PC-9 (cell line): ENCODE measurements at places on chromosomes 16 and 17. TPM values are rescaled to one million over a fixed set of nuclear protein-coding genes. Genes with fewer than 3 reads are reported as not detected.

Gene LITAFD
- total RNA-seq = not detected in 2 replicates

Gene MYH8
- not detected in 2 replicates for total RNA-seq

Gene MT4
- not detected in 2 replicates for total RNA-seq

Gene CEP112
- total RNA-seq = 4.3 and 6.3 TPM in 2 replicates

Gene CASKIN1
- 2.1 and 3.3 TPM in 2 replicates for total RNA-seq

DNA sequence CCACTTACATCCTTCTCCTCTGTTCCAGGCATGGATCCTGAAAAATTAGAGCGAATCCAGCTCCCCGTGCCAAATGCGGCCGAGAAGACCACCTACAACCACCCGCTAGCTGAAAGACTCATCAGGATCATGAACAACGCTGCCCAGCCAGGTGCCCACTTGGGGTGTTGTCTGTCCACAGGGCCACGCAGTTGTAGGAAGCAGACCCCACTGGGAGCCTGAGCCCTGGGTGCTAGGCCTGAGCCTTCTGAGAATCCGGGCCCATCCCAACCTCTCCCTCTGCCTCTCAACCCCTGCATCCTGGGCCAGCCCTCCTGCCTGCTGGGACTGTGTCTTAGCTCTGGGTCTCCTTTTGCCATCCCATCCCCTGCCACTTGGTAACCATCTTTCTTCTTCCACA lies 95.4 kb downstream of the CLEC16A start:
- no peaks in the 10 kb centered on the region for H3K27me3 ChIP-seq
- H3K27ac ChIP-seq = peak overlapping the region; percentile 68
- H3K4me1 ChIP-seq = peaks cover 26% of the 10 kb centered on the region
- peaks cover 6% of the 10 kb centered on the region for H3K36me3 ChIP-seq

DNA sequence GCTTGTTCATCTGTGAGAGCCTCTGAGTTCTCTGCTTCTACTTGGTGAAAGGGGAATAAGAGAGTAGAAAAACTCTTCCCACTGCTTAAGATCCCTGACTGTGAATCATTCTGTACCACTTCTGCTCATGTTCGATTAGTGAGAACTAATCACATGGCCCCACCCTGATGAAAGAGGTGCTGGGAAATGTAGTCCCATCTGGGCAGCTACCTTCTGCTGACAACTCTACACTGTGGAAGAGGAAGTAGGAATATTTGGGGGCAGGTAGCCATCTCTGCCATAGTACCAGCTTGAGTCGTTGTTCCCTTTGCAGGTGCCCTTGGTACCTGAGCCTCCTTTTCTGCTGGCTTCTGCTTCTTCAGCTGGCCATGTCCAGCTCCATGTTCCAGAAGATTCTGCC lies 29.9 kb downstream of the NKD1 start:
- H3K4me3 ChIP-seq = no peak overlapping the region
- no peaks in the 10 kb centered on the region for H3K4me1 ChIP-seq
- no peak for DNase-seq
- H3K36me3 ChIP-seq = no peaks in the 10 kb centered on the region
- H3K27ac ChIP-seq = no peak overlapping the region

GRCh38 chr17:28935744-28936460 lies 15.4 kb downstream of the PHF12 start:
- no peak for DNase-seq
- H3K4me1 ChIP-seq = peaks cover 29% of the 10 kb centered on the region
- no peak overlapping the region for H3K4me3 ChIP-seq
- peaks cover 12% of the 10 kb centered on the region; the same call in 1 of the 2 replicates for H3K36me3 ChIP-seq

DNA sequence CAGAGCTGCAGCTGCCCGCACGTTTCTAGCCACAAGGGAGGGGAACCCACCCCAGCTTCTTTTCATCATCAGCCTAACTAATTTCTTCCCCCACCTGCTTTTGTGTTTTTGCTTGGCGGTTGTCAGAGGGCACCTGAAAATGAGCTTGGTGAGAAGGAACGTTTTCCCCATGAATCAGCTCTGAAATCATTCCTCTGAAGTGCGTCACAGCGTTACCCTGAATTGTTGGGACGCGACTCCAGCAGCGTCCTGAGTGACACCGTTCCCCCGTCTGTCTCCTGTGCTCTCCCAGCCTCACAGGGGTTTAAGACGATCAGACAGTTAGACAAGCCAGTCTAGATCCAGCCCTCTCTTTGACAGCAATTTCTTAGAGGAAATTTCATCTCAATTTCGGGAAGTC lies 722.9 kb upstream of the EEF2KMT start:
- no peaks in the 10 kb centered on the region for H3K36me3 ChIP-seq
- no peak overlapping the region for H3K27ac ChIP-seq
- H3K4me1 ChIP-seq = no peaks in the 10 kb centered on the region
- H3K27me3 ChIP-seq = peaks cover 17% of the 10 kb centered on the region; the same call in 1 of the 2 replicates
- DNase-seq = no peak
- H3K4me3 ChIP-seq = no peak overlapping the region

GRCh38 chr17:78684026-78684425 lies 98.0 kb downstream of the CYTH1 start:
- H3K27me3 ChIP-seq = no peaks in the 10 kb centered on the region
- H3K4me3 ChIP-seq = no peak overlapping the region
- DNase-seq = no peak
- peaks cover 24% of the 10 kb centered on the region for H3K4me1 ChIP-seq
- H3K36me3 ChIP-seq = no peaks in the 10 kb centered on the region
- no peak overlapping the region for H3K27ac ChIP-seq

DNA sequence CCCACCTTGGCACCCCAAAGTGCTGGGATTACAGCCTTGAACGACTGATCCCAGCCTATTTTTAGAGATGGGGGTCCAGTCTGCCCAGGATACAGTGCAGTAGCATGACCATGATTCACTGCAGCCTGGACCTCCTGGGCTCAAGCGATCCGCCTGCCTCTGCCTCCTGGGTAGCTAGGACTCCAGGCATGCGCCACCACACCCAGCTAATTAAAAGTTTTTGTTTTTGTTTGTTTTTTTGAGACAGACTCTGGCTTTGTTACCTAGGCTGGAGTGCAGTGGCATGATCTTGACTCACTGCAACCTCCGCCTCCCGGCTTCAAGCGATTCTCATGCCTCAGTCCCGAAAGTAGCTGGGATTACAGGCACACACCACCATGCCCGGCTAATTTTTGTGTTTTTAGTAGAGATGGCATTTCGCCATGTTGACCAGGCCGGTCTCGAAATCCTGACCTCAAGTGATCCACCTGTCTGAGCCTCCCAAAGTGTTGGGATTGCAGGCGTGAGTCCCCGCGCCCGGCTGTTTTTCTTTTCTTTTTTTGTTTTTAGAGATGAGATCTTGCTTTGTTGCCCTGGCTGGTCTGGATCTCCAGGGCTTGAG lies 2.3 kb upstream of the PAFAH1B1 start:
- peaks cover 18% of the 10 kb centered on the region for H3K4me1 ChIP-seq
- no peak overlapping the region for H3K27ac ChIP-seq
- no peaks in the 10 kb centered on the region for H3K27me3 ChIP-seq
- no peaks in the 10 kb centered on the region for H3K36me3 ChIP-seq
- no peak for DNase-seq
- no peak overlapping the region for H3K4me3 ChIP-seq

- H3K4me3 ChIP-seq = no peak overlapping the region
- no peaks in the 10 kb centered on the region for H3K4me1 ChIP-seq
- peaks cover 80% of the 10 kb centered on the region for H3K27me3 ChIP-seq
- H3K36me3 ChIP-seq = no peaks in the 10 kb centered on the region
Observed at GRCh38 chr16:77430360-77430759, 4.5 kb downstream of the ADAMTS18 start.

- no peaks in the 10 kb centered on the region for H3K36me3 ChIP-seq
- H3K4me1 ChIP-seq = peaks cover 15% of the 10 kb centered on the region
- H3K4me3 ChIP-seq = no peak overlapping the region
- H3K27ac ChIP-seq = no peak overlapping the region
- 0 out of 2 replicates have a peak, but pooled peaks cover 4% of the 10 kb centered on the region for H3K27me3 ChIP-seq
Observed at GRCh38 chr16:31480851-31481536, 1.9 kb upstream of the SLC5A2 start.

- no peak overlapping the region for H3K27ac ChIP-seq
- no peaks in the 10 kb centered on the region for H3K27me3 ChIP-seq
- 0 out of 2 replicates have a peak, but pooled peaks cover 2% of the 10 kb centered on the region for H3K36me3 ChIP-seq
- no peak overlapping the region for H3K4me3 ChIP-seq
- no peak for DNase-seq
Observed at GRCh38 chr16:25140459-25140858, 28.9 kb downstream of the LCMT1 start.

DNA sequence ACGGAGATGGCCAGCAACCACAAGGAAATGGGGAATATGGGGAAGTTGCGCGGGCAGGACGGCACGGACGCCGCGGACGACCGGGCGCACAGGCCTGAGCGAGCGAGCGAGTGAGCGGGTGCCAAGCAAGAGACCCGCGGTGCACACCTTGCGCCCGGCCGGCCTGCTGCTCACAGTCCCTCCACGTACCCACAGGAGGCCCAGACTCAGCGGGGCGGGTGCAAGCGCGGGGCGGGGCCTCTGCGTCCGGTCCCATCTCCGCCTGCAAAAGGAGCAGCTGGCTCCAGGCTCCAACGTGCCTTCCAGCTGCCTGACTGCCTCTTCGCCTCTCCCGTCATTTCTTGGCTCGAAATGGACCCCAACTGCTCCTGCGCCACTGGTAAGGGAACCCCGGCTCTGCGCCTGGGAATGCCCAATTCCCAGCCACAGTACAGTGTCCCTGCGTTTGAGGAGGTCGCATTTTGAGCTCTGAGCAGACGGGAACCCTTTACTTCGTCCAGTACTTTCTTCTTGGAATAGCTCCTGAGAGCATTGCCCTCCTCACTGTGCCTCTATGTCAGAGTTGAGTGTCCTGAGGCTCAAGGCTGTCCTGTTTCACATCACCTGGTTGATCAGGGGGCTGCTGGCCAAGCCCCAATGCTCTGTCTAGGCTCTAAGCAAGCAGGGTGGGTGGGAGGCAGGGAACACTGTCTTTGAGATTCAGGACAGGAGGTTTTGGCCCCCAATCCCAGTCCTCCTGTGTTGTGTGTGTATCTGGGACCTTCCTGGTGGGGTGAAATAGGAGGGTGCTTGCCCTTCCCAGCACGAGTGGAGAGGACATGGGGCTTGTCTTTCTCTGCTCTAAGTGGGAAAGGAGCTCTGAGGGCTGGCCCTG lies 8.1 kb upstream of the MT1E start:
- H3K4me1 ChIP-seq = peaks cover 45% of the 10 kb centered on the region
- H3K36me3 ChIP-seq = no peaks in the 10 kb centered on the region
- DNase-seq = no peak
- H3K27ac ChIP-seq = no peak overlapping the region
- H3K4me3 ChIP-seq = no peak overlapping the region

GRCh38 chr16:84518804-84519341 lies 14.4 kb upstream of the MEAK7 start:
- H3K27ac ChIP-seq = no peak overlapping the region
- H3K4me1 ChIP-seq = 0 out of 2 replicates have a peak, but pooled peaks cover 6% of the 10 kb centered on the region
- H3K36me3 ChIP-seq = no peaks in the 10 kb centered on the region
- DNase-seq = no peak
- no peak overlapping the region for H3K4me3 ChIP-seq

DNA sequence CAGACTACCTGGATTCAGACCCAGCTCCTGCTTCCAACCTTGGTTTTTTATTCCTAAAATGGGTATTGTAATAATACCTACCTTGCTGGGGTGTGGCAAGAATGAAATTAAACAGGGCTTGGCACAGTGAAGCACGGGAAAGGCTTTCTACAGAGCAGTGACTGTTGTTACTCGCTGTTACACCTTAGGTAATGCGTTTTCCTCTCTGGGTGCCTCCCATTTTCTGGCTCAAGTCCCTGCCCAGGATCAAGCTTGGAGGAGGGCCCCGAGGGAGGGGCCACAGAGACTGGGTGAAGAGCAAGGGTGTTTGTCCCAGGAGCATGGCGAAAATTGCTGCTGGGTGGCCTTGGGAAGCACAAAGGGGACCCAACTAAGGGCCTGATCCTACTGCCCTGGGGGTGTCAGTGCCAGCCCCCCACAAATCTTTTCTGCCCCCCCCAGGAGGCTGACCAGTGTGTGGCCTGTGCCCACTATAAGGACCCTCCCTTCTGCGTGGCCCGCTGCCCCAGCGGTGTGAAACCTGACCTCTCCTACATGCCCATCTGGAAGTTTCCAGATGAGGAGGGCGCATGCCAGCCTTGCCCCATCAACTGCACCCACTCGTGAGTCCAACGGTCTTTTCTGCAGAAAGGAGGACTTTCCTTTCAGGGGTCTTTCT lies 13.3 kb downstream of the MIEN1 start:
- no peak overlapping the region for H3K4me3 ChIP-seq
- no peak for DNase-seq
- H3K36me3 ChIP-seq = no peaks in the 10 kb centered on the region
- no peak overlapping the region for H3K27ac ChIP-seq
- no peaks in the 10 kb centered on the region for H3K4me1 ChIP-seq
- no peaks in the 10 kb centered on the region for H3K27me3 ChIP-seq
